Activated CD8-positive, alpha-beta T cell treated with anti-CD3 and anti-CD28 coated beads for 36 hours (primary cell): ENCODE measurements at places on chromosomes 5 and 9.

- DNase-seq, result no peak
These were observed 63.0 kb downstream of the WWC1 start for GRCh38 chr5:168354397-168354796.

- DNase-seq, result no peak
These were observed 145.0 kb downstream of the PSAT1 start for GRCh38 chr9:78441822-78442431.

GRCh38 chr5:24439465-24439864, 205.3 kb downstream of the CDH10 start:
- no peak for DNase-seq

GRCh38 chr5:132451387-132451786, 39.2 kb downstream of the IRF1 start:
- DNase-seq, result no peak

DNA sequence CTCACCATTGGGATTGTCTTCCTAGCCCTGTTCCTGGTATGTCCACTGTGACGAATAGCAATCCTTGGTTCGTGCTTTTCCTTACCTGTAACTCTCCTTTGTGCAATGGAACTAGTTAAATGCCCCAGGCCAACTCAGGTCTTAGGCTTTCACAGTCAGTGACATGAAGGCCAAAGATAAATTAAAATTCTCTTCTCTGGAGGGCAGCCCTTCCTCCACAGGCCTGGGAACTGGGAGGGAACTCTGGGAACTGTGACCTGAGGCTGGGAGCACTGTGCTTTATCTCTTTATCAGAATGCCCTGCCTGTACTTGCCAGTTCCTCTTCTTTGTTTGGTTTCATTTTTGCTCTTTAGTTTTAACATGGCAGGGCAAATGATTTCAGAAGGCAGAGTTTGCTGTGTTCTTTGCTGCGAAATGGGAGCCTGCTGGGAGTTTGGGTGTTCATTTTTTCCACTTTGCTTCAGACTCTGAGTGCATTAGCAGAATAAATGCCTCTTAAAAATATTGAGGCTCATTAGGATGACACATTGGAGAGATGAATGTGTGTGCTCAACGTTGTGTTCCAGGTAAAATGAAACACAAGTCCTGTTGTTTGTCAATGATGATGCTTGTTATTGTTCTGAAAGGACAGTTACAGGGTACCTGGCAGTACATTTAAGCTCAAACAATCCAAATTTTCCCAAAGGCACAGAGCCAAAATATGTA, 118.1 kb downstream of the NUDT12 start:
- DNase-seq, result no peak

- no peak for DNase-seq
These were observed at the start of gene CD14 for GRCh38 chr5:140633021-140633471. TSS of gene CD14 (minus strand) at chr5:140633175. CDS start at chr5:140633071, 104 bp downstream.

DNA sequence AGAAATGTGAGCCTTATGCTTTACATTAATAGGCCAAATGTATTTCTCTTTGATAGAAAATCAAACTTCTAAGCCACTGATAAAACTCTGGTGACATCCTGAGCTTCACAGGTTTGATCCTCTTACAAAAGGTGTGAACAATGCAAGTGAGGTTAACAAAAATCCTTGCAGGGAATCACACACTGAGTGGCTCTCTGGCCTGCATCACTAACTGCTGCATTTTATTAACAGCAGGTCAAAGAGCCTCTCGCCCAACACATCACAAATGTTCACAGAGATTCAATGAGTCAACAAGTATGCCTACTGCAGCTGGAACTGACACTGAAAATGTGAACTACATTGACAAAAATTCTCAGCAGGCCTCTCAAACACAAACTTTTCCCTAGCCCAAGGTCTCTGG, 122.3 kb downstream of the SEMA5A start:
- no peak for DNase-seq

GRCh38 chr9:115969096-115969495, 184.5 kb upstream of the PAPPA start:
- DNase-seq, result no peak
